ENCODE measurements at places on chromosomes 7 and 10.

DNA sequence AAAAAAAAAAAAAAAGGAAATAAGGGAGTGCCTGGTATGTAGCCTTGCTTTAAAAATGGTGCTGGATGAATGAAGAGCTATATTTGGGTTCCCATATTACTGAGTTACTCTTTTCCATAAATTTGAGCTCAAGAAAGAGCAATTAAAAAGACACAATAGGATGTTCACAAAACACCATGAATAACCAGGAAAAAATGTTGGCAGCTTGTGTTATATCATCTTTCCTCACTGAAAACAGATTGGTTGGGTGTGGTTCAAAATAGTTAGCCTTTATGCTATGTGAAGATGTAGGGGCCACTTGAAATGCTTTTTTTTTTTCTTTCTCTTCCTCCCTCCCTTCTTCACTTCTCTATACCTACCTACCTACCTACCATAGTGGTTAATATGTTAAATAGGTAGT, 256.9 kb downstream of the STK31 start:
- no peak for DNase-seq

- DNase-seq: peak; percentile 6
Observed at GRCh38 chr10:29253690-29254029, 35.2 kb upstream of the LYZL1 start.

GRCh38 chr10:35399414-35400009, 63.2 kb downstream of the CCNY start:
- DNase-seq: no peak

GRCh38 chr7:24199978-24200377, 84.0 kb upstream of the NPY start:
- no peak for DNase-seq

GRCh38 chr7:63008366-63008765, 990.3 kb upstream of the ZNF722 start:
- DNase-seq: no peak

GRCh38 chr7:12974451-12975166, 287.2 kb downstream of the ARL4A start:
- DNase-seq: no peak

GRCh38 chr7:73681031-73681430, 2.2 kb downstream of the DNAJC30 start:
- no peak for DNase-seq

Data from NCI-H345 (cell line).